ENCODE measurements at places on chromosomes 4 and X.

- no peak for DNase-seq
These were observed 1076.9 kb downstream of the ARAP2 start for GRCh38 chr4:35167385-35167784.

- no peak for DNase-seq
These were observed 46.6 kb downstream of the RASGEF1B start for GRCh38 chr4:81424816-81425755.

DNA sequence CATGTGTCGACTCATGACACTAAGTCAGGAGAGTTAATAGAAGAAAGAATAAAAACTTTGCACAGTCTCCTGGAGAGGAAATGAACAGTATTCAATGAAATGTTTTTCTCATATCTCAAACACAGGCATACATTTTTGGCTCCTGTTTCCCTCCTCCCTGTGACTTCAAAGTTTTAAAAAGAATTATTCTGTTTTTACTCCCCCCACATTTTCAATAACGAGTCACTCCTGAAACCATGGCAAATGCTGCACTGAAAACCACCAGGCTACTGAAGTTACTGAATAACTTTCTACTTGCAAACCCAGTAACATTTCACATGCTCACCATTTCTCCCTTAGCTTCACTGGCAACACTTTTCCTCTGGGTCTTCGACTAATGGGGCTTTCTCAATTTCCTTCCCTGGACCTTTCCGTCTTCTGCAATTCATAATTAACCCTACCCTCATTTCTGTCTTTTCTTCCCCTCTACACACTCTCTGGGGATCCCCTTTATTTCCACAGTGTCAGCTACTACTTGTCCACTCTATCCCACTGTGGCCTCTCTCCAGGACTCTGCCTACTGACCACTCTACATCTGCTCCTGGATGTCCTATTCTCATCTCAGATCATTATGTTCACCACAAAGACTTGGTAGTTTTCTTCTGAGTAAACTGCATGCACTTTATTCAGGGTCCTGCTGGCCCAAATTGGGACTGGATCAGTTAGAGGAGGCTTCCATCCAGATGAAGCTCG lies 225.8 kb upstream of the ETNPPL start:
- DNase-seq: peak; percentile 5

- DNase-seq: no peak
These were observed 505.1 kb downstream of the FSTL5 start for GRCh38 chr4:161658676-161659075.

- peak; percentile 37 for DNase-seq
These were observed 458.1 kb downstream of the STIM2 start for GRCh38 chr4:27318740-27319139.

DNA sequence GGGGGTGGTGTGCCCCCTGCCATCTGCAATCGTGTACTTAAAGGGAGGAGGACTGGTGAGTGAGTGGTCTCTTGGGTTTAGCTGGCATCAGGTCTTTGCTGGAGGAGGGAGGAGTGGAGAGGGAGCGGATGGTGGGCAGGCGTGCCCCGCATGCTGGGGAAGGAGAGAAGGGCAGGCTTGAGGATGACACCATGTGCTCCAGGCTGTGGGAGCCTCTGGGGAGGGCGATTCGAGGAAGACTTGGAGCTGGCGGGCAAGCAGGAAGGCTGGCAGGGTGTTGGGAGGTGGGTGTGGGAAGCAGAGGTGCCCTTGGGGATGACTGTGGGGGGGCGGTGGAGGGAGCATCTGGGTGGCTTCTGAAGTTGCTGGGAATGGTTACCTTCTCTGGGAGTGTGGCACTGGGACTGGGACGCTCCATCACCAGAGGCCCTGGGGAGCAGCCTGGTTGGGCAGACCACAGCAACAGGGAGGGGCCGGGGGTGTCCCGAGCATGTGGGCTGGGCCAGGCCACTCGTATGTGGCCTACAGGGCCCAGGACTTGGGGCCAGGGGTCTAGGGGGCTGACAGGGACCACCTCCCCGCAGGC lies 30.8 kb upstream of the AFAP1 start:
- DNase-seq: no peak

DNA sequence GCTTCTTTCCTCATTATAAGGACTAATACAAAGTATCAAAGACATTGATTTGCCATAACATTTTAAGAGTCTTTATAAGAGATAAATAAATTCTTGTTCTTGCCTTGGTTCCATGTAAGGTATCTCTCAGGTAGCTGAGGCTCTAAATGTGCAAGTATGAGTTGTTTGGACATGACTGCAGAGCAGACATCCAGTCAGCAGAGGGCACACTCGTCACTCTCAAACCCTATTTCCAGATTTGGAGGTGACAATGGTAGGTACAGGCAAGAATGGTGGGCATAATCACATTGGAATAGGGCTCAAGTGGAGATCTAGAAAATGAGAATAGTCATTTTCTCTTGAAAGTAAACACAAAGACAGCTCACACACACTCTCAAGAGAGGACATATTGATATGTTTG lies 133.3 kb upstream of the ZIC3 start:
- DNase-seq: no peak

- DNase-seq: peak; percentile 35
These were observed at the start of gene TRPC3 for GRCh38 chr4:121951521-121952110. Gene TRPC3 (minus strand): TSS chr4:121952060. CDS start chr4:121951680, 380 bp downstream.

DNA sequence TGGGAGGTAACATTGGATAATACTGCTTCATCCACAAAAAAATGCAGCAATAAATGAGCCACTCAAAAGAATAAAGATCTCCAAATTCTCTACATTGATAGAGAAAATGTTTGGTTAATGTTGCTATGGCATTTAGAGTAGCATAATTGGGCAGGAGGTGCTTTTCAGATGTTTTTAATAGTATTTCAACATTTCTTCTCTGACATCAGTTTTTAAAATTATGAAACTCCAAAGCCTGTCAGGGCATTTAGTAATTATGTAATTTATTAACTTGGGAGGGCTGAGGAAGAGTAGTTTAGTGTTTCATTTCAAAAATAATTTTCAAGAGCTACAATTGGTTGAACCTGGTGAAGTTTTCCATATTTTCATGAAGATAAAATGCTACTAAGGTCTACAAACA lies 211.3 kb upstream of the INTU start:
- no peak for DNase-seq

- DNase-seq: no peak
These were observed 40.5 kb downstream of the NFKB1 start for GRCh38 chr4:102541697-102542096.

GRCh38 chr4:112531146-112531545 lies 15.2 kb upstream of the NEUROG2 start:
- DNase-seq: no peak

- DNase-seq: peak; percentile 71
These were observed 8.8 kb downstream of the ENPEP start for GRCh38 chr4:110484767-110485166.

DNA sequence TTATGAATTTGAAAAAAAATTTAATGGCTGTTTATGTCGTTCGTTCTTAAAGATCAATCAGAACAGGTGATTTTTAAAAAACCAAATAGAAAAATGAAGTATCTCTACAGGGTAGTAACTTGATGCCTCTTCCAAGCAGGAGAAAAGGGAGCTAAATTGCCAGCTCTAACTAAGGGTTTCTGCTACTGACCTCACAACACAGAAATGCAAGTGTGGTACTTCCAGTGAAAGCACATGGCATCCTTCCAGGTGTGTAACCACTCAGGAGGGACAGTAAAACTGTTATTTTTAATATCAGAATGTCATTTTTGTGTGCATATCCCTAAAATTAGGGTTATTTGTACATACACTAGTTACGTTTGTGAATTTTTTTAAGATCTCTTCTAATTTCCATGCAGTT lies 116.8 kb upstream of the ZCCHC13 start:
- no peak for DNase-seq

- peak; percentile 87 for DNase-seq
These were observed 2.3 kb downstream of the PRRG3 start for GRCh38 chrX:151697522-151697921.

DNA sequence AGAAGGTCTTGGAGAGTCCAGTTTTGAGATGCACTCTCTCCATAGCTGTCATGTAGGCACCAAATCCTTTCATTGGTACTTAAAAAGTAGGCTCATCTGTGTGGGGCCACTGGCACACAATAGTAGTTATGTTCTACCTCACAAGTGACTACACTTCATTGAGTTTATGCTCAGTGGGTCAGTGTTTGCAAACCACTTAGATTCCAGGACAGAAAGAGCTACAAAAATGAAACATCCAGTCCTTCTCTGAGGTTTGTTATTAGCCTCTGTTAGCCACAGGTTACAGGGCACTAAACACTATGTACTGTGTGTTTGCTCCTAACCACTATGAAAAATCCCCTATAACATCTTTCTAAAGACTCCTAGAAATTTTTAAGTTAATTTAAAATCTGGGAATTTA lies 13.8 kb downstream of the RAB28 start:
- DNase-seq: no peak

- DNase-seq: no peak
These were observed 10.3 kb downstream of the AKAP17A start for GRCh38 chrX:1601768-1602085.

GRCh38 chrX:38864165-38864564 lies 62.9 kb downstream of the MID1IP1 start:
- peak; percentile 31 for DNase-seq

- DNase-seq: no peak
These were observed 150.6 kb downstream of the CDS1 start for GRCh38 chr4:84733343-84734033.

DNA sequence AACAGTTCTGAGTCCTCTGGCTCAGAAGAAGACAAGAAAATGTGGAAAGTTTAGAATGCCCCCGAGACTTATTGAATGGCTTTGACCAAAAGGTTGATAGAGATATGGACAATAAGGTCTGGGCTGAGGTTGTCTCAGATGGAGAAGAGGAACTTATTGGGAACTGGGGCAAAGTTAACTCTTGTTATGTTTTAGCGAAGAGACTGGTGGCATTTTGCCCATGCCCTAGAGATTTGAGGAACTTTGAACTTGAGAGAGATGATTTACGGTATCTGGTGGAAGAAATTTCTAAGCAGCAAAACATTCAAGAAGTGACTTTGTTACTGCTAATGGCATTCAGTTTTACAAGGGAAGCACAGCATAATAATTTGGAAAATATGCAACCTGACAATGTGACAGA lies 1549.3 kb upstream of the ADGRL3 start:
- DNase-seq: no peak

- no peak for DNase-seq
These were observed 31.5 kb downstream of the NAT8L start for GRCh38 chr4:2090642-2091041.

DNA sequence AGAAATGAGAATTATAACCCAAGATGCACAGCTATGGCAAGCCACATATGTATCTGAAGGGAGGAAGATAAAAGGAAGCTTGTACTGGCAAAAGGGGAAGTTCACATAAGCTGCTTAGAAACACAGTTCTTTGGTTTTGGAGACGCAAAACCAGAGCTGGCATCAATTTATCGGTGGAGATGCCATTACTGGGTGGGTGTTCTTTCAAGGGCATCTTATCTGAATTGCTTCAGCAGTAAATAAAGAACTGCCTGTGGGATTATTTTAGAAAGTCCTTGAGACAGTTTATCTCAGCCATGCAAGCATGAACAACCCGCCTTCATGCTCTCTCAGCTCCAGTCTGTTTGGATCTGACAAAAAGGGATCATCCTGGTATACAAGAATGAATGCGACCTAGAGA lies 60.8 kb downstream of the DDX60 start:
- no peak for DNase-seq

DNA sequence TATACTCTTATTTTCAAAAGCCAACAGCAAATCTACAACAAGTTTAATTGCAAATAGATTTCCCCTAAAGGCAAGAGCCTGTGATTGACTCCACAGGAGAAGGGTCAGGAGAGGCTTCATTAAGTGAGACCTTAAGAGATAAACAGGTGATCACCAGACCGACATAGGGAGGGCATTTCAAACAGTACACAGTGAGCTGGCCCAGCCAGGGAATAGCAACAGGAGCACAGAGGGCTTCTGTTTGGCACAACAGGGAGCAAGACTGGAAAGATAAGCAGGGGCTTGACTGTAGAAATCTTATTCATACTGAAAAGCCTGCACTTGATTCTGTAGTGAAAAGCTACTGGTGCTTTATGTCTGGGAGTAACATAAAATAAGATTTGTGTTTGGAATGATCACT lies 3.9 kb downstream of the RUFY3 start:
- DNase-seq: no peak

DNA sequence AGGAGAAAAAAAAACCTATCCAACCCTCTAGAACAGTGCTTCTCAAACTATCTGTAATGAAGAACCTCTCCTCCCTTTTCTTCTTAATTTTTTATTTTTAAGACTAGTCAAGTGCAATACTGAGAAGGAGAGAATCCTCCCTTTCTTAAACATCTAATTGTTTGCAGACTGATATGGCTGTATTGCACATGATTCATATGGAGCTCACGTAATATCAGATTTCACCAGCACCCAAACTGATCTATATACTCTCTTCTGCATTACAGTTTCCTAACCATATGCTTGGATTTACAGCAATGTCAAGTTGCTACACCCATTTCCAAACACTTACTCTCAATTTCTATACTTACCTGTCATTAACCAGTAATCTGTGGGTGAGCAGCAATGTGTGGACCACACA lies 9.5 kb downstream of the PRMT9 start:
- DNase-seq: no peak

DNA sequence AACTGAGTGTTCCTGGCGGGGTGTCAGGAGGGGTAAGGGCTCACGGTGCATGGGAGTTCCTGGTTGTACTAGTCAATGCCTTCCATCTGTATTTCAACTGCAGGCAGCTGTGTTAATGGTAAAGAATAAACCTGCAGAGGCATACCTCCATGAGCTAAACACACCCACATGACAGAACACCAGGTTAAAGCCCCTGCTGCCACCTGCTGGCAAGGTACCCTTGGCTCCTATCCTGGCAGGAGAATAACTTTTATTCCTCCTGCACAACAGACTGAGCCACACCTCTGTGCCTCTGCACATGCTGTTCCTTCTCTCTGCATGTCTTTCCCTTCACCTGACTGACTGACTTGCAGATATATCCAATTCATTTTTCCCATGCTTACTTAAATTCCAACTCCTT lies 11.1 kb downstream of the ITIH6 start:
- DNase-seq: no peak

- DNase-seq: peak; percentile 39
These were observed 71.8 kb downstream of the SUPT20HL2 start for GRCh38 chrX:24241822-24242648.

GRCh38 chrX:96689991-96690390 lies 5.3 kb downstream of the DIAPH2 start:
- DNase-seq: no peak

GRCh38 chrX:39854772-39855747 lies 242.7 kb downstream of the BCOR start:
- DNase-seq: no peak

DNA sequence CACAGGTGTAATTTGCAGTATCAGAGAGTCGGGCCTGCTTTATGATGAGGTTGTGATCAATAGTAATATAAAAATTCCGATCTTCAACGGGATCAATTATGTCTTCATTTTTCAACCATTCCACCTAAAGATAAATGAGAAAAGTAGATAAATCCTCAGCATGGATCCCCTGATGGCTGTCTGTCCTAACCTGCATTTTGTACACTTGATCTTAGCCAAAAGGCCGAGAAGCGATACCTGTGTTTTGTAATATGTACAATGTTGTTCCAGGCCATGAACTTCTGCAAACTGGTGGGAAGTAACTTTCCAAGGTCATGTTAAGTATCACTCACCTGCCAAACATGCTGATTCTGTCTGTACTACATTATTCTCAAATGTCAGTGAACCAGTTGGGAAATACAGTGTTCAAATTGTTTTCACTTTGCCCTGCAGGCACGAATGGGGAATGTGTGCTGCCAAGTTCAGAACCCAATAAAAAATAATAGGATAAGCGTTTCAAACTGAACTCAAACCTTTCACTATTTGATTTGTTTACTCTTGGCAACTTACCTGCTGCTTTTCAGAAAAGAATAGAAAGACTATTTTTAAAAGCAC lies 298.1 kb downstream of the UNC5C start:
- DNase-seq: no peak

- DNase-seq: no peak
These were observed 133.9 kb downstream of the SPCS3 start for GRCh38 chr4:176453658-176454057.
